ENCODE measurements at places on chromosomes 2 and 18.

DNA sequence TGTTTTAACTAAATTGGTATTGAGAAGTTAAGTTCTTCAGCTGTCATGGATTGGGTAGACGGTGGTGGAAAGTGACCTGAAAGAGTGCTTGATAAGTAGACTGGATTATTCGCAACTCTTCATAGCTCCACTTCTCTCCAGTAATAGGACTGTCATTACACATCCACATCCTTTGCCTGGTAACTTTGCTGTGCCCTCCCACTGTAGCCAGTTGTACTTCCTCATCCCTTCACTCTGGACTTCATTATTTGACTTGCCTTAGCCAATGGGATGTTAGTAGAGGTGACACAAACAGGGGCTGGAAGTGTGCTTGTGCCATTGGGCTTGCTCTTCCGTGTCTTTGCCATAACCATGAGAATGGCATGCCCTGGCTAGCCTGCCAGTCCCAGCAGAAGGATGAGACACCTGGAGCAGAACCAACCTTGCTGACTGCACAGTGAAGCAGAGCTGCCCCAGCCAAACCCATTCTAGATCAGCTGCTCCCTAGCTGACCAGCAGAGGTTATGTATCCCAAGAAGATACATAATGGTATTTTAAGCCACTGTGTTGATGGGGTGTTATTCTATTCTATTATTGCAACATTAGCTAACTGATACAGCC lies 16.9 kb downstream of the QPCT start:
- no peak for DNase-seq

- no peak for DNase-seq
Measured at GRCh38 chr2:177582000-177582399, 189.4 kb downstream of the AGPS start.

GRCh38 chr2:36659872-36660312 lies 36.6 kb upstream of the VIT start:
- no peak for DNase-seq

- no peak for DNase-seq
Measured at GRCh38 chr2:10741139-10741538, 19.7 kb downstream of the ATP6V1C2 start.

- no peak for DNase-seq
Measured at GRCh38 chr2:232275670-232276069, 102.9 kb upstream of the ALPP start.

- no peak for DNase-seq
Measured at GRCh38 chr18:77765468-77765867, 515.8 kb downstream of the GALR1 start.
